GM12864 (cell line): ENCODE measurements at places on chromosomes 5 and 9.

GRCh38 chr5:65305913-65306312, 175.8 kb downstream of the ADAMTS6 start:
- no peak for DNase-seq

GRCh38 chr9:7298123-7298522, 501.5 kb downstream of the DMAC1 start:
- peak; percentile 68 for DNase-seq

- DNase-seq: no peak
These were observed 15.4 kb downstream of the CCDC69 start for GRCh38 chr5:151208481-151208914.

- DNase-seq: no peak
These were observed 3.5 kb downstream of the ENDOG start for GRCh38 chr9:128821584-128822406.

GRCh38 chr5:179986328-179986727, 78.6 kb upstream of the TBC1D9B start:
- DNase-seq: no peak

DNA sequence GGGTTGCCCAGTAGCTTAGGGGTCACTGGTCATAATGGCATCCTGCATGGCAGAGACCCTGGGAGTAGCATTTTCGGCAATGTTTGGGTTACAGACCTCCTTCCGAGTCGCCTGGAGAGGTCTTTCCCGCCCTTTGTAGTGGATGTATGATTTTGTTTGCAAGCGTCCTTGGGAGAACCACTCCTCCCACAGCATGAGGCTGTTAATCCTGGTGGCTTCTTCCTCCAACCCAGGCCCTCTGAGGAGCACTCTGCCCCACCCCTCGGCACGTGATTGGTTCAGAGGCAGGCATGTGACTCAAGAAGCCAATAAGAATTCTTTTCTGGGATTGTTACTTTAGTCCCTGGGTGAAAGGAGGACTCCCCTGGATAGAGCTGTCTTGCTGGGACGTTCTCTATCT, 30.2 kb upstream of the GRHPR start:
- no peak for DNase-seq

- no peak for DNase-seq
These were observed 329.2 kb downstream of the RAB3C start for GRCh38 chr5:58912116-58912515.

DNA sequence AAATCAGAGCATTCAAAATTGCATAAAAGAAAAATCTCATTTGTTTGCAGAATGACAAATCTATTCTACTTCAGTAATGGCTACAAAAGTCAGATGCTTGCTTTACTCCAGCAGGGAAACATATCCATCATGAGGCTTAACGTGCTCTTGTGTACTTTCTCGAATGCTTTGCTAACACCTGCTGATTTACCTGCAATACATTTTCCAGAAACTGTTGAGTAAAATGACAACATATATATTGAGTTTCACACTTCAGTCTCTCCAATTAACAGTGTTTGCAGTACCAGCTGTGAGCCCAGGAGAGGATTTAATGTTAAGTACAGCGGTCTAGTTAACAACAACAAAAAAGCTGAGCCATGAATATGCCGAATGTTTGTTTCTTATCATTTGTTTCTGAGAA, 391.5 kb upstream of the SMC2 start:
- no peak for DNase-seq

GRCh38 chr5:123107343-123108244, 18.6 kb downstream of the PRDM6 start:
- DNase-seq: no peak

- DNase-seq: no peak
These were observed 105.2 kb downstream of the CDK5RAP2 start for GRCh38 chr9:120474591-120475243.

DNA sequence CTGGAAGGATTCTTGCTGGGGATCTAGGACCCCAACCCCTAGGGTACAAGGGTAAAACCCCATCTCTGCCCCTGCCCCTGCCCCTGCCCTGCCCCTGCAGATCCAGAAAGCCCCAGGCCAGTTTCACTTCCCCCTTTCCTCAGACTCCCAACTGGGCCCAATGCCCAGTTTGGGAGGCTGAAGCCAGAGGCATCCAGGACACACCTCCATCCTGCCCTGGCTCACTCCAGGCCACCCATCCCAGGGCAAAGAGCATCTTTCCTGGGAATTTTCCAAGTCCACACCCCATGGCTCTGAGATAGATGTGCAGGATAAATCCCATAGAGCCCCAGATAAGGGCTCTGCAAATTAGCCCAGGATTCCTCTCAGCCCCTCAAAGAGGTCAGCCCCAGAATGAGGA, 17.4 kb downstream of the CNTFR start:
- no peak for DNase-seq

DNA sequence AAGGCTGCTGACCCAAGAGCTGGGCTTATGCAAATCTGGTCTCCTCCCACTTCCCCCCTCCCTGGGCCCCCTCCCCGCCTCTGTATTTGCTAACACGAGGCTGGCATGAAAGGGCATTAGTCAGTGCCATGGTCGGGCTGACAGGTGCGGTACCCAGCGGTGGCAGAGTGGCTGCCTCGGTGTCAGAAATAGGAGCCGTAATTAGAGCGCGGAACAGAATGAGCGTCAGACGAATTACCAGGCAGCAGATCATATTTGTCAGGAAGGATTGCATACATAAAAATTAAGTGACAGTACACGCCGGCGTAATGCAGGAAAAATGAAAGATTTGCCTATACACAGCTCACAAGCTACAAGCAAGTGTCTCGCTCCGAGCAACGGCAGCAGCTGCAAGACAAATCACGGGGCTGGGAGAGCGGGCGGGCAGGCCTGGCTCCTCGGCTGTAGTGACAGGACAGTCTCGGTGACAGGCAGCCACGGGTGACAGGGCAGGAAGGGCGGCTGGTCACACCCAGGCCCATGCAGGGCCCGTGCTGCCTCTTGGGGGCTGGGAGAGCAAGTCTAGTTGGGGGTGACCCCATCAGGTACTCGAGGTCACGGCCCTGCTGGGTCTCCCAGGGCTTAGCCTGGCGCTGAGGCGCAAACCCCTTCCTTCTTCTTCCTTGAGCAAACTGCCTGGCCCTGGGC, 72.4 kb downstream of the NEK6 start:
- DNase-seq: no peak

DNA sequence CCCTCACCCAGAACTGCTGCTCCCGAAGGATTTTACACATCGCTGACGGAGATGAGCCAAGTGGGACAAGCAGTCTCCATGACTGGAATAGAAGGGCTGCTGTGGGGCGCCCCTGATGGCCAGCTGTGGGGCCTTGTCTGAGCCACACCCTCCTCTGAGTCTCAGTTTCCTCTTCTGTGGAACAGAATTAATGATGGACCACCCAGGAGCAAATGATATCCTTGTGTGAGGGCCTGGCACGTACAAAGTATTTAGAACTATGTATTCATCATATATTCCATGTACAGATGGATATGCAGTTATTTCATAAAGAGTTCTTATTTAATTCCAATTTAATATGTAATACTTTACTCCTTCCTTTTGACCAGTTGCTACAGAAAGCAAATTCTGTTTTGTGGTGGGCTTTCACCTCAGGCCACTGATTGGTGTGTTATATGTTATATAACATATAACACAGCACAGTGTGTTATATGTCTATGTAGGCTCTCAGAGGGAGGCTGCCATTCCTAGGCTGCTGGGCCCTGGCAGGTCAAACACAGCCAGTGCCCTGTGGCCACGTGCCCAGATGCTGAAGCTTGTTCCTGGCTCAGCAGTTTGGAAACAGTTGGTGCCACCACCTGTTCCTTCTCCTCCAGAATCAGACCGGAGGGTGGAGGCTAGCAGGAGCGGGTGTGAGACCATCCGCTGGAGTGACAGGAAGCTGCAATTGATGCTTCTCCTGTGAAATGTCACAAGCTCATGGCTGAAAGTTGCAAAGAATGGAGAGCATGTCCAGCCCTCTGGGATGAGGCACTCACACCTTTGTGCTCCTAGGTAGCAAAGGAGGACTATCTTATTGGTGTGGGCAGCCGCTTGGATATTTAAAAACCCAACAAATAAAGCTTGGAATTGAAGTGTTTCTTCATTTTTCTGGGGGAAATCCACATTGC, 4.4 kb upstream of the FGD3 start:
- DNase-seq: no peak

DNA sequence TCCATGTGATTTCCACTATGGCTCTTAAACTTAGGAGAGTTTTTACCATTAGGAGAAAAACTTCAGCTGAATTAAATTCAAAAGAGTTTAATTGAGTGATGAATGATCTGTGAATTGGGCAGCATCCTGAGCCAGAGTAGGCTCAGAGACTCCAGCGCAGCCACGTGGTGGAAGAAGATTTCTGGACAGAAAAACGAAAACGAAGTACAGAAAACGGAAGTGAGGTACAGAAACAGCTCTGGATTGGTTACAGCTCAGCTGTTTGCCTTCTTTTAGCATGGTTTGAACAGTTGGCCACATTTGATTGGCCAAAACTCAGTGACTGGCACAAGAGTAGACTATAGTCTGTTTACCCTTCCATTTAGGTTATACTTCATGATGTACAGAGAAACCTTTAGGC, 69.2 kb upstream of the PLPP1 start:
- DNase-seq: no peak

DNA sequence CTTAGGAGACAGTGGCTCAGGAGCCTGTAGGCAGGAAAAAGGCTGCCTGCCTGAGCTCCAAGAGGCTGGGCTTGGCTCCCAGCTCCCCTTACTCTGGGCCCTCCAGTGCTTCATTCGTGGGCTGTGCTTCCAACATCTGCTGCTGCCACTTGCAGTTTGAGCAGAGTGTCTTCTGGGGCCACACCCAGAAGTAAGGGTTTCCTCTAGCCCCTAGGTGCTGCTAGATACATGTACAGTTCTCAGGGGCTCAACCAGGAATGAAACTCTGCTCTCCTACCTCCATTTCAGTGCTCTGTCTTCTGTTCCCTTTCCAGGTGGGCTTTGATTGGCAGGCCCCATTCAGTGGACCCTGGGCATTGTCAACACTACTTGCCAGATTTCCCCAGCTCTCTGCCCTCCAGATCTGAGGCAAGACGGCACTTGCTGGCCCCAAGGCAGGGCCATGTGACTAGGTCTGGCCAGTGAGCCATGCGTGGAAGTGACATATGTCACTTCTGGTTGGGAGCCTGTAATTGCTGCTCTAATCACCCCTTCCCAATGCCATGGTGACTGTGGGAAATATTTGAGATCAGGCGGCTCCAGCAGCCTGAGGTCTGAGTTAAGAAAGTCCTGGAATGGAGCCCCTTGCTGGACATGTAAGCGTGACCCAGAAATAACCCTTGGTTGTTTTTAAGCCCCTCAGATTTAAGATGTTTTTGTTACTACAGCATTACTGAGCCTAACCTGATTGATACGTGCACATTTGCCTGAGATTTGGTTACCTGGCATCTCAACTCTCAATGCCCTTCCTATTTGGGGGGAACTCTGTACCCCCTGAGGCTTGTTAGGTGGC, 9.4 kb upstream of the BOD1 start:
- DNase-seq: no peak

DNA sequence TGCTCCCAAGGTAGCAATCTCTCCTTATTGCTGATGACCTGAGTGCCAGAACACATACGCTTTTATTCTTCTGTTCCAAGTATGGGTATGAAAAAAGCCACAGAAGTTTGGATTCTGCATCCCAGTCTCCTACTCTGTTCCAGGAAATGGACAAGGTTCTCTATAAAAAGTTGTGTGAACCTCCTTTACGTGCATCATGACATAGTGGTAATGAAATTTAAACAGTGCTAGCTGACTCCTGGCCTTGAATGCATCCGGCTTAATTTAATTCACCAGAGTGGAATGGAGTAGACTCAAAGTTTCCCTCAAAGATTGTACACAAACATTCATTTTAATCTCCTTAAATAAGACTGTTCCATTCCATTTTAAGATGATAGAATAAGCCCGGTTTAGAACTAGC, 68.9 kb downstream of the LURAP1L start:
- no peak for DNase-seq

DNA sequence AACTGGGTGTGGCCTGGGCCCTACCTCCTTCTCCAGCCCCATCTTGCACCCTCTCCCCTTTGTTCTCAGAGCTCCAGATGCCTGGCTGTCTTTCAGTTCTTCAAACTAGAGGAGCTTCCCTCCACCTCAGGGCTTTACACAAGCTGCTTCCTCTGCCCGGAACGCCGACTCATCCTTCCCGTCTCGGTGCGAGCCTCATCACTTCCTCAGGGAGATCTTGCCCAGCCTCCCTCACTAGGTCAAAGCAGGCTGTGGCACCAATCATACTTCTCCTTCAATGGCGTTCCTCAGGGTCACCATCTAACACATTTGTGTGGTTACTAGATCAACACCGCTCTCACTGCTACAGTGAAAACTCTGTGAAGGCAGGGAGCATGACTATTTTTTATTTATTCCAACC, 56.2 kb upstream of the ZSWIM6 start:
- DNase-seq: no peak

DNA sequence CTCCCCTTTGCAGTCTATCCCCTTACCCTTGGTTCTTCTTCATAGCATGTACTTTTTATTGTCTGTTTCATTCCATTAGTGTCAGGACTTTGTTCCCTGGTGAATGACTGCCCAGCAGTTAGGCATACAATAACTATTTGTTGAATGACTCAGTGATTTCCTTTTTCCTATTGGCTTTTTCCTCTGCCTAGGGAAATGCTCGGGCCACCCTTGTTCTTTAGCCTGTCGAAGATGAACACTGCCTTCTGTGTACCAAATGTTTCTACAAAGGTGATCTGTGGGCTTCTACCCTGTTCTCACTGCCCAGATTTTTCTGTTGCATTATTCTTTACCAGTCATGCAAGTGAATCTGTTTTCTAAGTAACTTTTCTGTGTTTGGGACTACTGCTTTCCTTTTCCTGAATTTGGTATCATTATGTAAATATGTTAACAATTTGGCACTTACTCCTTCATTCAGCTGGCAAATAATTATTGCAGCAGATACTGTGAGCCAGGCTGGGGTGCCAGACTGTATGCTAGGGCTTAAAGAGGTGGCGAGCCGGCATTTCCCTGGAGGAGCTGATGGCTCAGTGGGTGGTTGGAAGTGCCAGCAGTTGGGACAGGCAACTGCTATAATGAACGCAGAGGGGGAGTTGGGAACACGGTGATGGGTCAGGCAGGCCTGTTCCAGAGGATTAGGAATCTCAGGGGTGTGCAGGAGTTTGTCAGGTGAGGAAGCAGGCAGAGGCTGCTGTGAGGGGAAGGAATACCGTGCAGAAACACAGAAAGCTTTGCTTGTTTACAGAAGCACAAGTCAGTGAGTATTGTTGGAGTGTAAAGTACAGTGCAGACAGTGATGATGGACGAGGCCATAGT, 30.6 kb downstream of the KDM4C start:
- DNase-seq: no peak

- DNase-seq: no peak
These were observed 74.8 kb downstream of the GALNT10 start for GRCh38 chr5:154265197-154265773.
